ENCODE measurements at places on chromosomes 1 and 21.
A peak's percentile ranks its signal among the peaks of the same experiment; 100 is the strongest.

DNA sequence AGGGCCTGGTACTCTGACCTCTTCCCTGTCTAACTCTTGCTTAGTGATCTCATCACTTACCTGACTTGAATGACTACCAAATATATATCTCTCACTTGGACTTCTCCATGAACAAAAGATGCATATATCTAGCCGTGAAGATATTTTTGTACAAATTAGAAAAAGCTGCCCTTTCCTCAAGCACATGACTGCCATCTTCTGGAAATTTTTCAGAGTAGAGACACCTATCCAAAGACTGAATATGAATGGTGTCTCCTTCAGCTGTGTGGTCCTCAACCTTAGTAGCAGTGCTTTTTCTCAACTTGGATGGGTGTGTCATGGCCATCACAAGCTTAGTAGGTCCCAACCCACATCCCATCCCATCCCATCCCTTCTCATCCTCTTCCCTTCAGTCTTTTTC is 142.3 kb downstream of the DNM3 start:
- H3K4me1 ChIP-seq, result peaks cover 19% of the 10 kb centered on the region
- no peak overlapping the region for H3K4me3 ChIP-seq
- no peaks in the 10 kb centered on the region for H3K36me3 ChIP-seq
- no peak overlapping the region for H3K27ac ChIP-seq
- H3K27me3 ChIP-seq, result peaks cover 5% of the 10 kb centered on the region

DNA sequence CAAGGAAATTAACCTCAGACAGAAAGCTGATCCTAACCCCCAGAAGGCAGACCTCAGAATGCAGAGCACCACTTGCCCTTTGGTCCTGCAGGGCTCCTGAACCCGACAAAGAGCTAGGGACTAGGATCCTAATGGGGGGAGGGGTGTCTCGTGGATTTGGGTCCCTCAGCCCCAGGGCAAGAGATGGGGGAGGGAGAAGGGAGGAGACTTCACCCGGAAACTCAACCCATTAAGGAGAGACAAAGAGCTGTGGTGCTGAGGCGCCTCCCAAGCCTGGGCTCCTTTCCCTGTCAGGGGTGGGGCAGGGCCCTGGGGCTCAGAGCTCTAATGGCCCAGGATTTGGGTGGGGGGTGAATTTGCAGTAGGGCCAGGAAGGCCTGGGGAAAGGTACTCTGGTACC is 2.9 kb downstream of the NECTIN4 start:
- no peak overlapping the region for H3K27ac ChIP-seq
- H3K4me1 ChIP-seq, result peaks cover 11% of the 10 kb centered on the region
- no peak for DNase-seq
- H3K27me3 ChIP-seq, result peaks cover 14% of the 10 kb centered on the region

DNA sequence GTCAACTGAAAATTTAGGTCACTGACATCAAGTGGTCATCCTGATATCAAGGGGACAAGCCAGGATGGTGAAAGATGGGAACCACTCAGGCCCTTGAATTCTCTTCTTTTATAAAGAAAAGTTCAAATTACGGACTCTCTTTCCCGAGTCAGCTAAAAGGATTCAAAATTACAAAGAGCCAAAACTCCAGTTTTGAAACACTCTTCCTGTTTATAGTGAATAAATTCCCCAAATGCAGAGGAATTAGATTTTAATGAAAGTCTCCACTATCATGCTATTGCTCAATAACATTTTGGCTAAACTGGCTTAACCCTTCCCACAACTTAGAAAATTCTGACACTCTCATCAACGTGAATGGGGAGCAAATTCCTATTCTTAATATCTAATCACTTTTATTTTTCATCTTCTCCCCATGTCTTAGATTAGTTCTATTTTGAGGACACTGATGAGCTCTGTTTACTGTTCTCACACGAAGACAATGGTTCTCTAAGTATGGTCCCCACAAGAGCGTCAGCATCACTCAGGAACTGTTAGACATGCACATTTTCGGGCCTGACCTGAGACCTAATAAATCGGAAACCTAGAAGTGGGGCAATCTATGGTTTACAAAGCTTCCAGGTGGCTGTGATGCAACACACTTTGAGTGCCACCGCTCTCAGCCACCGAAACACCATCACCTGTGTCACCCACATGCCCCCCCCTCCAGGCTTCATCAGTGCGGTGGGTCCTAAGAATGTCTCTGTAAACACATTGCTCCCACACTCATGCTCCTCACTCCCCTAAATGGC is 64.4 kb upstream of the TIAM1 start:
- DNase-seq, result no peak
- H3K4me3 ChIP-seq, result no peak overlapping the region
- no peaks in the 10 kb centered on the region for H3K27me3 ChIP-seq
- H3K4me1 ChIP-seq, result peaks cover 20% of the 10 kb centered on the region
- peak overlapping the region; percentile 76 for H3K27ac ChIP-seq
- peaks cover 8% of the 10 kb centered on the region for H3K36me3 ChIP-seq

- H3K27me3 ChIP-seq, result peaks cover 4% of the 10 kb centered on the region
- no peak for DNase-seq
- no peaks in the 10 kb centered on the region for H3K36me3 ChIP-seq
- peaks cover 10% of the 10 kb centered on the region for H3K4me1 ChIP-seq
- H3K4me3 ChIP-seq, result no peak overlapping the region
Observed at GRCh38 chr1:33244143-33244808, 12.0 kb upstream of the ZNF362 start.

- H3K27ac ChIP-seq, result peak overlapping the region; percentile 48
- peaks cover 10% of the 10 kb centered on the region for H3K36me3 ChIP-seq
- peak overlapping the region; percentile 16 for H3K4me3 ChIP-seq
- peaks cover 1% of the 10 kb centered on the region for H3K27me3 ChIP-seq
- no peak for DNase-seq
- peaks cover 10% of the 10 kb centered on the region for H3K4me1 ChIP-seq
Observed at GRCh38 chr1:43783671-43784205, 76.4 kb downstream of the ST3GAL3 start.

DNA sequence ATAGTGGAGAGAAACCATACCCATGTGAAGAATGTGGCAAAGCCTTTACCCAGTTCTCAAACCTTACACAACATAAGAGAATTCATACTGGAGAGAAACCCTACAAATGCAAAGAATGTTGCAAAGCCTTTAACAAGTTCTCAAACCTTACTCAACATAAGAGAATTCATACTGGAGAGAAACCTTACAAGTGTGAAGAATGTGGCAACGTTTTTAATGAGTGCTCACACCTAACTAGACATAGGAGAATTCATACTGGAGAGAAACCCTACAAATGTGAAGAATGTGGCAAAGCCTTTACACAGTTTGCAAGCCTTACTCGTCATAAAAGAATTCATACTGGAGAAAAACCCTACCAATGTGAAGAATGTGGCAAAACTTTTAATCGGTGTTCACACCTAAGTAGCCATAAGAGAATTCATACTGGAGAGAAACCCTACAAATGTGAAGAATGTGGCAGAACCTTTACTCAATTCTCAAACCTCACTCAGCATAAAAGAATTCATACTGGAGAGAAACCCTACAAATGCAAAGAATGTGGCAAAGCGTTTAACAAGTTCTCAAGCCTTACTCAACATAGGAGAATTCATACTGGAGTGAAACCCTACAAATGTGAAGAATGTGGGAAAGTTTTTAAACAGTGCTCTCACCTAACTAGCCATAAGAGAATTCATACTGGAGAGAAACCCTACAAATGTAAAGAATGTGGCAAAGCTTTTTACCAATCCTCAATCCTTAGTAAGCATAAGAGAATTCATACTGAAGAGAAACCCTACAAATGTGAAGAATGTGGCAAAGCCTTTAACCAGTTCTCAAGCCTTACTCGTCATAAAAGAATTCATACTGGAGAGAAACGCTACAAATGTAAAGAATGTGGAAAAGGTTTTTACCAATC is 80.0 kb downstream of the JMJD4 start:
- H3K4me1 ChIP-seq, result no peaks in the 10 kb centered on the region
- peak overlapping the region; percentile 64 for H3K4me3 ChIP-seq
- H3K27ac ChIP-seq, result no peak overlapping the region
- H3K36me3 ChIP-seq, result peaks cover 86% of the 10 kb centered on the region

DNA sequence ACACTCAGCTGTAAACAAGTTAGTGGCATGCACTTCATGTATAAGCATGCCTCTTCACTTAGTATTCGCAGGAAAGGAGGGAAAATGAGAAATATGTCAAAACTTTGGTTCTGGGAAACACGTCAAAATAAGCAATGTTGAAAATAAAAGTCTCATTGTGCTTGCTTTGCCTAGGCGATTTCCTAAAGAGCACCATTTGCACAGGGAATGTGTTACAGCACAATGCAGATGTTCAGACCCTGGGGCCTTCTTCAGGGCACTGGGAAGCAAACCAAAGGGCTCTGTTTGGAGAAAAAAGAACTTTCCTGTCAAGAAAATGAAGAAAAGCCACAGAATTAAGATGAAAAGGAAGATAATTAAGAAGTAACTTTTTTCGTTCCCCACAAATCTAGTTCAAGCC is 98.6 kb upstream of the PLD5 start:
- no peak overlapping the region for H3K4me3 ChIP-seq
- no peak overlapping the region for H3K27ac ChIP-seq
- H3K36me3 ChIP-seq, result no peaks in the 10 kb centered on the region
- H3K27me3 ChIP-seq, result no peaks in the 10 kb centered on the region

DNA sequence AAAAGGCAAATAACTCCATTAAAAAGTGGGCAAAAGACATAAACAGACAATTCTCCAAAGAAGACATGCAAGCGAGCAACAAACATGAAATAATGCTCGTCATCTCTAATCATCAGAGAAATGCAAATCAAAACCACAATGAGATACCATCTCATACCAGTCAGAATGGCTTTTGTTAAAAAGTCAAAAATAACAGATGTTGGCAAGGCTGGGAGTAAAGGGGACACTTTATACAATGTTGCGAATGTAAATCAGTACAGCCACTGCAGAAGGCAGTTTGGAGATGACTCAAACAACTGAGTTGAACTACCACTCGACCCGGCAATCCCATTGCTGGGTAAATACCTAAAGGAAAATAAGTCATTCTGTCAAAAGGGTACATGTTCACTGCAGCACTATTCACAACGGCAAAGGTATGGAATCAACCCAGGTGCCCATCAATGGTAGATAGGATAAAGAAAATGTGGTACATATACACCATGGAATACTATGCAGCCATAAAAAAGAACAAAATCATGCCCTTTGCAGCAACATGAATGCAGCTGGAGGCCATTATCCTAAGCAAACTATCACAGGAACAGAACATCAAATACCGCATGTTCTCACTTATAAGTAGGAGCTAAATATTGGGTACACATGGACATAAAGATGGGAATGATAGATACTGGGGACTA is 25.9 kb downstream of the TSPAN2 start:
- H3K36me3 ChIP-seq, result peaks cover 10% of the 10 kb centered on the region
- no peaks in the 10 kb centered on the region for H3K27me3 ChIP-seq
- H3K4me3 ChIP-seq, result no peak overlapping the region
- H3K27ac ChIP-seq, result no peak overlapping the region
- DNase-seq, result no peak
- no peaks in the 10 kb centered on the region for H3K4me1 ChIP-seq

GRCh38 chr1:202586018-202586821 is 124.0 kb downstream of the SYT2 start:
- H3K27me3 ChIP-seq, result no peaks in the 10 kb centered on the region
- peaks cover 31% of the 10 kb centered on the region for H3K4me1 ChIP-seq
- no peak for DNase-seq

GRCh38 chr1:36766481-36766880 is 267.8 kb downstream of the GRIK3 start:
- DNase-seq, result no peak
- H3K36me3 ChIP-seq, result no peaks in the 10 kb centered on the region
- no peaks in the 10 kb centered on the region for H3K4me1 ChIP-seq
- H3K27ac ChIP-seq, result no peak overlapping the region

- no peaks in the 10 kb centered on the region for H3K36me3 ChIP-seq
- H3K4me1 ChIP-seq, result peaks cover 6% of the 10 kb centered on the region
- peaks cover 4% of the 10 kb centered on the region for H3K27me3 ChIP-seq
- H3K4me3 ChIP-seq, result no peak overlapping the region
Observed at GRCh38 chr1:8090241-8090702, 64.2 kb upstream of the ERRFI1 start.

DNA sequence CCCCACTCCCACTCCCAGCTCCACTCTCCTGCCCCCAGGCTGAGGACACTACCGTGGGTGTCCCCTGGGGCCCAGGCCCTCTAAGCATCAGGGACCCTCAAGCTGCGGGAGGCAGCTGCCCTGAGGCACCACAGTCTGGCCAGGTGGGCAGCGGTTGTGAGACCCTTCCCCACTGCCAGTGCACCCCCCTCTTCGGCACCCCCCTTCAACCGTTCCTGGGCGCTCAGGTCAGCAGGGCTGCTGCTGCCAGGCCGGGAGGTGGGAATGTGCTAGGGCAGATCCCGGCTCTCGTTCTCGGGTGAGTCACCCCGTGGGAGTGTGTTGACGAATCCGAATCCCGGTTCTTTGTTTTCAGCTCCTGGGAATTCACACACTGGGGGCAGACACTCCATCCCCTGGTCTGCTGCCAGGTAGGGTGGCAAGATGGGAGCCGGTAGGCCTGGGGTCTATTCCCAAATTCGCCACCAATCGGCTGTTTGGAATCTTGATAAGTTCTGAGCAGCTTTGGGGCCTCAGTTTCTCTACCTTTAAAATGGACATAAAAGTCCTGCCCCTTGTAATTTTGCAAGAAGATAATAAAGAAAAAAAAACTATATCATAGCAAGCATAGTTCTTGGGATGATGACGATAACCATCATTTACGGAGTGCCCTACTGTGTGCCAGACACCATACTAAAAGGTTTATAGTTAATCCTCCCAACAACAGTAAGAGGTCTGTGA is 28.5 kb upstream of the CASZ1 start:
- H3K36me3 ChIP-seq, result no peaks in the 10 kb centered on the region
- no peak overlapping the region for H3K4me3 ChIP-seq
- H3K27ac ChIP-seq, result no peak overlapping the region

DNA sequence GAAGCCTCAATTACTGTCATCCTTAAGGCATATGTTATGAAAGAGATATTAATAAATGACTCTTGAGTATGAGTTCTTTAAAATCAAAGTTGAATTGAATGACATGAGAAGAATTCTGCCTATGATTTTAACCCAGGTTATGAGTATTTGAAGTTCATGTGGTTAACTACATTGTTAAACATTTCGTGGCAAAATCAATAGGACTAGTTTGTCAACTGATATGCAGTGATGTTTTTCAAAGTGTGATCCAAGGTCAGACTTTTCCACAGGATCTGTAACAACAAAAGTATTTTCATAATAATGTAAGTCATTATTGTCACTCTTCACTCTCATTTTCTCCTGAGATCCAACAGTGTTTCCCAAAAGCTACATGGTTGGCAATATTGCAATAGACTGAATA is 189.5 kb downstream of the DENND1B start:
- no peak for DNase-seq
- no peaks in the 10 kb centered on the region for H3K36me3 ChIP-seq
- no peak overlapping the region for H3K4me3 ChIP-seq

GRCh38 chr1:178727014-178727895 is 2.2 kb downstream of the RALGPS2 start:
- peak overlapping the region; percentile 96 for H3K4me3 ChIP-seq
- peaks cover 7% of the 10 kb centered on the region for H3K27me3 ChIP-seq
- peaks cover 14% of the 10 kb centered on the region for H3K4me1 ChIP-seq

GRCh38 chr21:43369124-43369523 is 57.8 kb downstream of the SIK1 start:
- peaks cover 2% of the 10 kb centered on the region for H3K27me3 ChIP-seq
- no peak overlapping the region for H3K4me3 ChIP-seq
- DNase-seq, result no peak
- H3K4me1 ChIP-seq, result no peaks in the 10 kb centered on the region
- H3K36me3 ChIP-seq, result no peaks in the 10 kb centered on the region

- H3K27me3 ChIP-seq, result no peaks in the 10 kb centered on the region
- no peak for DNase-seq
- no peaks in the 10 kb centered on the region for H3K4me1 ChIP-seq
- peaks cover 4% of the 10 kb centered on the region for H3K36me3 ChIP-seq
- no peak overlapping the region for H3K27ac ChIP-seq
Observed at GRCh38 chr1:100188617-100189016, 10.6 kb upstream of the LRRC39 start.

- no peaks in the 10 kb centered on the region for H3K4me1 ChIP-seq
- H3K27me3 ChIP-seq, result no peaks in the 10 kb centered on the region
- H3K36me3 ChIP-seq, result no peaks in the 10 kb centered on the region
- DNase-seq, result no peak
Observed at GRCh38 chr1:223886516-223886921, 40.8 kb upstream of the TP53BP2 start.
